ENCODE measurements at places on chromosomes 12 and 14.
A peak's percentile ranks its signal among the peaks of the same experiment; 100 is the strongest.

- no peak for ATAC-seq
Observed at GRCh38 chr14:92686411-92686899, 62.0 kb downstream of the LGMN start.

DNA sequence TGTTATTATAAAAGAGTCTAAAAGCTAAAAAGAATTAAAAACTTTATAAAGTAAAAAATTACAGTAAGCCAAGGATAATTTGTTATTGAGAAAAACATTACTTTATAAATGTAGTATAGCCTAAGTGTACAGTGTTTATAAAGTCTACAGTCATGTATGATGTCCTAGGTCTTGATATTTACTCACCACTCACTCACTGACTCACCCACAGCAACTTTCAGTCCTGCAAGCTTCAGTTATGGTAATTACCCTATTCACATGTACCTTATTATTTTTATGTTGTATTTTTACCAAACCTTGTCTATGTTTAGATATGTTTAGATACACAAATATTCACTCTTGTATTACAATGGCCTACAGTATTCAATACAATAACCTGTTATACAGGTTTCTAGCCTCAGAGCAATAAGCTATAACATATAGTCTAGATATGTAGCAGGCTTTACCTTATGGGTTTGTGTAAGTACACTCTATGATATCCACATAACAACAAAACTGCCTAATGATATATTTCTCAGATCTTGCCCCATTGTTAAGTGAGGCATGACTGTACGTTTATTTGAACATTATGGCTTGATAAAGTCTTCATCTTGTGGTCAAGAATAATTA, 113.7 kb upstream of the KITLG start:
- no peak for ATAC-seq

- ATAC-seq, result no peak
Observed at GRCh38 chr14:74599321-74599761, 12.7 kb downstream of the LTBP2 start.

- no peak for ATAC-seq
Observed at GRCh38 chr12:27334042-27334720, 1.5 kb downstream of the BMAL2 start.

DNA sequence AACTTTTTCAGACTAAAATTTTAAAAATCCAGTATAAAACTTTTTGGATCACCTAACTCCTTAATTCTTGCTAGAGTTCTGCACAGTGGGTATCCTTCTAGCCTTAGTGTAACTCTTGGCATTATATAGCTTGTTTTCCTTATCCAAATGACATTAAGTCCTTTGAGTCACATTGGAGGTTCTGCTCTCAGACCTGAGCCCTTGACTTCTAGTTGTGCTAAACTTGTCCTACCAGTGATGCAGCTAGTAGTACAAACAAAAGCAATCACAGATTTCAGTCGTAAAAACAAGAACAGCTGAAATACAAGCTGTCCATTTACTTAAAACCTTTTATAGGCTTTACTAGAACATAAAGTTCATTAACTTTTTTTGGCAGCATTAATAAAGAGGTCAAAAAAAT, 10.5 kb downstream of the ZBTB1 start:
- ATAC-seq, result no peak

GRCh38 chr14:93905623-93906022, 21.5 kb upstream of the FAM181A start:
- ATAC-seq, result no peak

GRCh38 chr12:110704750-110705149, 15.8 kb upstream of the HVCN1 start:
- ATAC-seq, result peak; percentile 65

DNA sequence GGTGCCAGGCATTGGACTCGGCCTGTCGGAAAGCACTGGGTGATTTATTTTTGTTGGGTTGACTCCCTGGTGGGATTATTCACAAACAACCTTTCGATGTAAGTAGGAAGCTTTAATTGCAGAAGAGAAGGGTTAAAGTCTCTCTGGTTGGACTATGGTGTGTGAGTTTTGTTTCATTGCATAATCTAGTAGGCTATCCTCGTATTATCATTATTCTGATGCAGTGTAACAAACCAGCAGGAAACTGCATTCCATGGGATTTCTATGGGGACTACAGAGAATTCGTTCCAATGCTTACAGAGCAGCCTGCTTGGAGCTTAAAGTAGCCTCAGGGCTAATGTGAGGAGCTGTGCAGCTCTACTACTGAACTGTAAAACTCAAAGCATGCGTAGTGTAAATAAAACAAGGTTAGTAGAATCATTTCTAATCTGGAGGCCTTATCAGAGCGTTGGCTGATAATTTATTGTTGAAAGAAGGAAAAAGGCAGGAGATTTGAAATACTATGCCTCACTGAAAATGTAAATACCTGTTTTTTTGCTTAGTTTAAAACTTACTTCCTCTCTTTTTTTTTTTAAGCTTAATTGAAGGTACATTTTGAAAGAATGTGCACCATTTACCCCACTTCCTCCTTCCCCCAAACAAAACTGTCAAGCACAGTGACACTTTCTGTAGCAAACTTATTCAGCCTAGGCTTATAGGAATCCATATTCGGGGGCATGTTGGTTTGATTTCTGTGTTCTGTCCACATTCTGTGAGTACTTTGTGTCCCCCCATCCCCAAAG, 226.7 kb downstream of the NPAS3 start:
- ATAC-seq, result no peak

DNA sequence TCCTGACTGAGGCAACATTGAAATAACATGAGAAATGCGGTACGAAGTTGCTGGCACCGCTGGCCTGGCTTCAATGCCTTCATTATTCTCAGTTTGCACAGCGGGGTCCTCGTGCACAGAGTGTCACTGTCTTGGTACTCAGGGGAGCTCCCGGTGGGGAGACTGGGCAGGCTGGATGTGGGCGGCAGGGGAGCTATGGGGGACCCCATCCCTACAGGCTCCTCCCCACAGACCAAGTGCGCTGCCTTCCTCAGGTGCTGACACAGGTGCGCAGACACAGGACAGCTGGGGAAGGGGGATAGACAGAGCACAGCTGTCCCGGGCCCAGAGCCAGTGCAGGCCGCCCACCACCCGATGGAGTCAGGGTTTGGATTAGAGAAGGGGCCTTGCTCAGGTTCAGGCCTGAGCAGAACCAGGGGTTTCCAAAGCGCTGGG, 270.1 kb downstream of the ADGRD1 start:
- no peak for ATAC-seq

GRCh38 chr12:19005257-19005801, 124.2 kb upstream of the PLEKHA5 start:
- ATAC-seq, result no peak

- no peak for ATAC-seq
Observed at GRCh38 chr12:23534196-23534595, 415.3 kb downstream of the SOX5 start.

DNA sequence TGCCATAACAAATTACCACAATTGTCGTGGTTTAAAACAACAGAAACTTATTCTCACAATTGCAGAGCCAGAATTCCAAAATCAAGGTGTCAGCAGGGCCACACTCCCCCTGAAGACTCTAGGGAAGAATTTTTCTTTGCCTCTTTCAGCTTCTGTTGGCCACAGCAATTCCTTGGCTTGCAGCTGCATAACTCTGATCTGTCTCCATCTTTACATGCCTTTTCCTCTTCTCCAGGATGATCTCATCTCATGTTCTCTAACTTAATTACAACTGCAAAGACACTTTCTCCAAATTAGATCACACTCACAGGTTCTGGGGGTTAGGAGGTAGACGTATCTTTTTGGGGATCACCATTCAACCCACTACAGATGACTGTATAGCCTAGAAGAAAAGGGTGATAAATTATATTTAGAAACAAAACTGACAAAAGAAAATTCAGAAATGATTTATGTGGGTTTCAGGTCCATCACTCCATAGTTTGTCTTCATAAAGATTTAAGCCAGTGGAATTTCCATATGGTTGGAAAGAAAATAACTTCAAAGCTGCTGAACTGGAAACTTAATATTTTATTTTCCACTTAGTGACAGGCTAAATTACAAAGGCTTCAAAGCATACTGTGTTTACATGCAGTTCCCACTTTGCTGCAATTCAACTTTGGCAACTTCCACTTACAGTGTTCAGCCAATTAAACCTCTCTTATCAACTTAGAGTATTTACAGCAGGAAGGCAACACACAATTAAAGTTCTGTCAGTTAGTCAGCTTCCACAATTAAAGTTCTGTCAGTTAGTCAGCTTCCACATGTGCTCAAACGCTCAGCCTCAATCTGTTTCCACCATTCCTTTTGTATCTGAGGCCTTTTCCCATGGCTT, 213.3 kb downstream of the EPS8 start:
- ATAC-seq, result no peak

DNA sequence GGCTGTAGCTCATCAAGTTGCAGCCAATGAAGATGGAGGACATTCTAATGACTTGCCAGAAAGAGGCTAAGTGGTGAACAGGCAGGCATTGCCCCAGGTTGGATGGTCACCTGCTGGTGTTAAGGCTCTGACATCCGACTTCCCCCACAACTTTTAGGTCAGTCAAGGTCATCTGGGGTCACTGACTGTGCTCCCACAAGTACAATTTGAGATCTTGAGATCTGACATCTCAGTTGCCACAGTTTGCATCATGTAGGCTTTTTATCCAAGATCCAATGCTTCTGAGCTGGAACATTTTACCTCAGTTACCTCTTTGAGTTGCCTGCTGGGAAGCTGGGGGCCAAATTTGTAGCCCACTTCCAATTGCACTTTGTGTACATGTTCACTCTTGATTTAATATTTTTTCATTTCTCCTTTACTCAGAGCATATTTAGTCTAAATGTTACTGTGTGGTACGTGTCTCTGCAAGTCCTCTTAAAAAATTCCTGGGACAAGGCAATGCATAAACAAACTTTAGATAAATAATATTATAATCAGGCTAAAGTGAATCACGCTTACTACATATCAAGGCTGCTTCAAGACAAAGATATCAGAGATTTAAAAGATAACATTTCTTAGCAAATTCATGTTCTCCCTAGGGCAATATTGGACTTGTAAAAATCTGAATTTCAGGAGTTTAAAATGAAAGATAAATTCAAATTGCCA, 61.4 kb downstream of the SEL1L start:
- no peak for ATAC-seq

GRCh38 chr14:63647696-63648410, 6.2 kb upstream of the WDR89 start:
- no peak for ATAC-seq

GRCh38 chr12:21429994-21430393, 7.5 kb upstream of the PYROXD1 start:
- no peak for ATAC-seq
